8988T (cell line): ENCODE measurements at places on chromosomes 3 and 15.

DNA sequence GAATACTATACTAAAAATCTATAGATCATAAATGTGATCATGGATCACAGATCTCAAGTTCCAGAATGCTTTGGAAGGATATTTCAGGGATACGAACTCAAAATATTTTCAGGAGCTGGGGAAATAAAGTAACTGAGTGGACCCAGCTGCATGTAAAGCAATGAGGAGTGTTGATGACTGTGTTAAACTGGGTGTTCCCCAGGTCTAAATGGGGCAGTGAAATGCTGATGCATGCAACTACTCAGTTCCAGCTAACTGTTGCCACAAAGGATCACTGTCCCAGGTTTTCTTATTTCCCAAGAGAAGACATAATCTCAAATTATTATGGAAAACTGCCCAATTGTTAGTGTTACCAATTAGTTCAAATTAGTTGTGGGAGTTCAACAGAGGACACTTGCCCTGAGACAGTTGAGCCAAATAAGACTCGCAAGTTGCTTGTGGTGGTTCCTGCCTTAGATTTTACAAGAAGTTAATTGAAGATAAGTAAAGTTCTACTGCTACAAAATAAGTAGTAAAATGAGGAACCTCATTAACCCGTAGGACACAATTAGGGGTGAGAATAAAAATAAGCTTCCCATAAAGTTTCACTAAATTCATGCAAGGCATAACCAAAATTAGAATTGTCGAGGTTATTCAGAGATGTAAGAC is 66.3 kb upstream of the IL12A start:
- no peak for DNase-seq

GRCh38 chr3:196127308-196128040 is 45.6 kb upstream of the TFRC start:
- no peak for DNase-seq

DNA sequence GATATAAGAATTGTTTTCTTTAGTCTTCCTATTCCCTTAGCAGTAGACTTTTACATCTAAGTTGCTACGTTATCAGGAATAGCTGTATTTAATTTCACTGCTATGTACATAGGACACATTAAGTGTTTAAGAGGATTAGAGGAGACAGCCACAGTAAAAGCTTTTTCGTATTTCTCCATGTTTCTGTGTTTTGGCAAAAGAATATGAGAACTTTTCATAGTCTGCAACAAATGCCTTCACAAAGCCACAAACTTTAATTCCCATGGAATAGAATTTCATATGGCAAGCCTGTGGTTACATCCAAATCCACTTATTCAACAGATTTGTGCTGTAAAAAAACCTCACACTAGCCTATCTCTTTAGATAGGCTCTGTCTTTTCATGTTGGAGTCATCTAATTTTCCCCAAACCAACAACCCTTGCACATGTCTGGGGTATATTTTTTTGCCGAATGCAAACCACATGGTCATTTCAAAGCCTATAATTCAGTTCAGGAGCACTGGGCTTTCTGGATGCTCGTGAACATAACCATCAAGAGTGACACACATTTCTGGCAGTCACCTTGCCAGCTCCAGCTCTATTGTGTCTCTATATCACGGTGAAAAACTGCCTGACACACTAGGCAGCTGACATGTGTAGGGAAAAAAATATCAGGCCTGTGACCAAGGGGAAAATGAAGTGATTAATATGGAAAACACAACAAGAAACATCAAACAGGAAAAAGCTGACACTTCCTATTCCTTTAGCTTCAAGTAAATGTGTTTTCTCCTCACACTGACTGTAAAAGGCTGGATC is 19.2 kb downstream of the PLD1 start:
- DNase-seq: no peak

- DNase-seq: no peak
Observed at GRCh38 chr3:157333551-157333991, 103.1 kb upstream of the PTX3 start.

GRCh38 chr3:17359911-17360310 is 382.5 kb downstream of the TBC1D5 start:
- no peak for DNase-seq

DNA sequence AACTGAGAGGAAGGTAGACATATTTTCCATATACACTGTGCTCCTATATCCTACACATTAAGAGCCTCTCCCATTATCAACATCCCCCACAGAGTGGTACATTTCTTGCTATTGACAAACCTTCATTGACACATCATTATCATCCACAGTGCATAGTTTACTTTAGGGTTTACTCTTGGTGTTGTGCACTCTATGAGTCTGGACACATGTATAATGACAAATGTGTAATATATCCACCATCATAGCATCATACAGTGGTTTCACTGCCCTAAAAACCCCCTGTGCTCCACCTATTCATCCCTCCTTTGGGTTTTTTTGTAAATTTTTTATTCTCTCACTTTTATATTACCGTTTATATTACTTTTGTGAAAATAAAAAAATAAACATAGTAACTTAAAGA is 22.2 kb upstream of the CLDN18 start:
- DNase-seq: no peak

DNA sequence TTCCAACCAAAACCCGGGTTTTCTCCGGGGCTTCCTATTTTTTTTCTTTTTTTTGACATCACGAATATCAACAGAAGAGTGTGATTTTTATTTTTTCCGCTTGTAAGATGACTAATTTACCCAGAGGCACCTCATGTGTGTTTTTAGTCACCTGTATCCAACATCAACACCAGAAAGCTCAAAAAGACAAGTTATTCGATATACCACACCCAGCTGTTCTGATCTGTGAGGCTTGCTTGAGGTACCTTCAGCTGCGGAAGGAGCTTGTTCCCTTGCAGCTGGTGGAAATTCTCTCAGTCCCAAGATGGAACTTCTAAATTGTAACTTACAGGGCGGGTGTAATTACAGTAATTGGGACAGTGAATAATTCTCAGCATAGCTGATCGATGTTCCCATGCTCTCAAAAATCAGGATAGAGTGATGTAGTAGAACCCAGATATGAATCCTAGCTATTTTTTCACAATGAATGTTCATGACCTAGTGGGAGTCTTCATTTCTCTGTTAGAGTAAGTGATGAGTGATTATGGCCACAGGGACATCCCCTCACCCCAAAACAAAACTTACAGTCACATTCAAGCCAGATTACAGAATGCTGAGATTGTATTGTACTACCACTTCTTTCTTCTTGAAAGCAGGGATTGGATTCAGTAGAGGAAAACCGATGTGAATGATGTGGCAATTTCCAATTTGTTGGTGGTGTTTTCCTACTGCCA is 232.1 kb downstream of the AGBL1 start:
- DNase-seq: no peak

DNA sequence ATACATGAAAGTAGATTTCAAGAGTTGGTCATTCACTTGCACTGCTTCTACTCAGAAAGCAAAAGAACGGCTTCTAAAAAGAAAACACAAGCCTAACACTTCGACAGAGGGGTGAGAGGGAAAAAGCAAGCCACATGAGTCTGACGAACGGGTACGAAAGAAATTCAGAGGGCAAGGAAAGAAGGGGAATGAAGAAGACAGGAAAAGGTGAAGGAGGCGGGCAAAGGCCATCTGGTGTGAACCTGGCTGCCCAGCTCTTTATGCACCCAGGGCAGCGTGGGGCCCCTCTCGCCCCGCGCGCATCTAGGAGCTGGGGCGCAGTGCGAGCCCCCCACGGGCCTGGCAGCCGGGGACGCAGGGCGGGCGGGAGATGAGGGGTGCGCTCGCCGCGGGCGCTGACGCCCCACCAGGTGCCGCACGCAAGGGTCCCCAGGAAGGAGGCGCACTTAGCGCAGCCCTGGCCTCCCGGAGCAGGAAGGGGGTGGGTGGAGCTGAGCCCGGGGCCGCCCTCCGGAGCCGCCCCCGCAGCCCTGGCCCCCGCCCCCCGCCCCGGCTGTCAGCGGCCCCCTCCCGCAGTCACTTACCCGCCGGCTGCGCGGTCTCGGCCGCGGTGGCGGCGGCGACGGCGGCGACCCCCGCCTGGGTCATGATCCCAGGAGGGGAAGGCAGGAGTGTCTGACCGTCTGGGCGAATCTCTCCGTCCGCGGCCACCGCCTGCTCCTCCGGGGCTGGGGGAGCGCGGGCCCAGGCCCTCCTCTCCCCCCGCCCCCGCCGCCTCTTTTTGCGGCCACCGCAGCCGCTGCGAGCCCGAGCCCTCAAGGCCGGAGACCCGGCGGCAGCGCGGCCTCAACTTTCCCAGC is at the start of gene USF3:
Gene USF3 (minus strand): TSS at position 857 of the 860 bp plus-strand sequence. CDS start 21,764 bp downstream, outside the sequence.
- DNase-seq: peak; percentile 86

DNA sequence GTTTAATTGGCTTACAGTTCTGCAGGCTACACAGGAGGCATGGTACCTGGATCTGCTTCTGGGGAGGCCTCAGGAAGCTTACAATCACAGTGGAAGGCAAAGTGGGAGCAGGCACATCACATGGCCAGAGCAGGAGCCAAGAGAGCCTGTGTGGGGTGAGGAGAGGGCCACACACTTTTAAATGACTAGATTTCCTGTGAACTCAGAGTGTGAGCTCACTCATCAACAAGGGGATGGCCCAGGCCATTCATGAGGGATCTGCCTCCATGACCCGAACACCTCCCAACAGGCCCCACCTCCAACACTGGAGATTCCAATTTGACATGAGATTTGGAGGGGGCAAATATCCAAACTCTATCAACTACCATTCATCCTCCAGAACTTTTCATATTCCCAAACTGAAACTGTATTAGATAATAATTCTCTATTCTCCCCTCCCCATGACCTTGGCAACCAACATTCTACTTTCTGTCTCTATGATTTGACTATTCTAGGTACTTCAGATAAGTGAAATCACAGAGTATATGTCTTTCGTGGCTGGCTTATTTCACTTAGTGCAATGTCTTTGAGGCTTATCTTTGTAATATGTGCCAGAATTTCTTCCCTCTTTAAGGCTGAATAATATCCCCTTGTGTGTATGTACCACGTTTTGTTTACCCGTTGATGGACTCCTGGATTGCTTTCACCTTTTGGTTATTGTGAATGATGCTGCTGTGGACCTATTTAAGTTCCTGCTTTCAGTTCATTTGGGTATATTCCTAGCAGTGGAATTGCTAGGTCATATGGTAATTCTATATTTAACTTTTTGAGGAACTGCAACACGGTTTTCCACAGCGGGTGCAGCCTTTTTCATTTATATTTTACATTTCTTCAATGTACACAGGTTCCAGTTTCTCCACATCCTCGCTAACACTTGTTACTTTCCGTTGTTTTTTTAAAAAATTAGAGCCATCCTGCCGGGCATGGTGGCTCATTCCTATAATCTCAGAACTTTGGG is 43.8 kb downstream of the TKT start:
- DNase-seq: no peak

GRCh38 chr15:51335538-51336410 is 2.6 kb downstream of the CYP19A1 start:
- no peak for DNase-seq

DNA sequence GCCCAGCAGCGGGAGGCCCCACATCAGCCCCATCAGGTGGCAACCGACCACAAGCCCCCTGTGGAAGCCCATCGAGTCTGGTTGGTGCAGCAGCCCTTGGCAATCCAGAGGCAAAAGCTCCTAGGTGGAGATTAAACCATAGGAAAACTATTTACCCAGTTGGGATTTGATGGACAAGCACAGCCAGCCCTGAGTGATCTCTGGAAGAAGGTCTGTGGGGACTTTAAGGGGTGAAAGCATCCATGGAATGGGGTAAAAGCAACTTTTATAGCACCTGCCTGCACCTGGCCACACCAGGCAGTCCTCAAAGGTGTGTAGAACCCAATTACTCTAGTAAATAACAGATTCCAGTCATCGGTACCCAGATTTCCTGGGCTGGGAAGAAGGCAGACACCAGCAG is 206.3 kb downstream of the IGSF11 start:
- DNase-seq: no peak

DNA sequence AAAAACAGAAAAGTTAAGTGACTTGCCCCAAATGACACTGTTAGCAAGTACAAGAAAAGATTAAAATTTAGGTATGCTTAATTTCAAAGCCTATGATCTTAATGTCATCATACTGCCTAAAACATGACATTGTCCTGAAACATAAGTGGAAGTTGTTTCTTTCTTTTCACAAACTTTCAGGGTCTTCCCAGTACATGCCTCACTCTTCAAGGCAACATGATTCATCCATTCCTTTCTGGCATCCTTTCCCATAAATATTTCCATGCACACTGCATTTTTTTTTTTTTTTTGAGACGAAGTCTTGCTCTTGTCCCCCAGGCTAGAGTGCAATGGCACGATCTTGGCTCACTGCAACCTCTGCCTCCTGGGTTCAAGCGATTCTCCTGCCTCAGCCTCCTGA is 42.5 kb upstream of the KPNA4 start:
- no peak for DNase-seq

- no peak for DNase-seq
Observed at GRCh38 chr15:55912982-55913381, 80.4 kb downstream of the NEDD4 start.

GRCh38 chr3:9916346-9916733 is 558 bp upstream of the IL17RC start:
- DNase-seq: no peak

GRCh38 chr15:91223863-91224262 is 123.8 kb downstream of the SV2B start:
- DNase-seq: no peak

GRCh38 chr3:13539292-13539638 is 9.7 kb upstream of the FBLN2 start:
- no peak for DNase-seq

- DNase-seq: no peak
Observed at GRCh38 chr3:152071924-152072323, 196.8 kb upstream of the MBNL1 start.

DNA sequence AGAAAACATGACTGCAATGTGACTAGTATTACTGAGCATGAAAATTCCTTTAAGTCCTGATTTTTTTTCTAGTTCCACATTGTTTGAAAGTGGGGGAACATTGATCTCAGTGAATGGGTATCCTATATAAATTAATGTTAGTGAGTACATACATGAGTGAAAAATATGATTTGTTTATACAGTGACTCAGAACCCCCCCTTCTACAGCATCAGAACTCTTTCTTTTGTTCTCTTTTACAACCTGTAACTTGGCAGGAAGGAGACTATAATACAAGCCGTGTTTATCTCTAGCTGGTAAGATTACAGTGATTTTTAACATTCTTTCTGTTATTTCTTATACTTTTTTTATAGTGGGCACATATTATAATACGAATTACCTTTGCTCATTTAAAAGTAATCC is 384.7 kb downstream of the PDCD6IP start:
- no peak for DNase-seq

GRCh38 chr3:66443118-66443803 is 57.6 kb downstream of the LRIG1 start:
- DNase-seq: no peak

GRCh38 chr3:13235897-13236296 is 162.7 kb upstream of the IQSEC1 start:
- no peak for DNase-seq

GRCh38 chr15:67579967-67580366 is 37.5 kb downstream of the MAP2K5 start:
- DNase-seq: no peak

- no peak for DNase-seq
Observed at GRCh38 chr15:44633603-44634002, 29.9 kb downstream of the SPG11 start.

DNA sequence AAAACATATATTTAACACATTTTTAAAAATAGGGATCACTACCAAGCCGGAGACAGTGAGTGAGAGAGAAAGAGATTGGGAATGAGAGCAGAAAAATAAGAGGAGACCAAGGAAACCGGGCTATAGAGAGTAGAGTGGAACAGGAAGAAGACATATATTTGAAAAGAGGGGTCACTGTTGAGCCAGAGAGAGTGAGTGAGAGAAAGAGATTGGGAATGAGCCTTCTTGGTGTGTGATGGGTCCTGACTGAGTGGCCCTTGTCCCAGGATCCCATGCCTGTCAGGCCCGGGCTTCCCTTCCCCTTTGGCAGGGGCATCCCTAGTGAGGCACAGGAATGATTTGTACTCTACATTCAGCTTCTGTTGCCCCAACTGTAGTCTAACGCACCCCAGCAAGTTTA is 646.6 kb downstream of the NTRK3 start:
- no peak for DNase-seq
